Nucleus accumbens (tissue), 56 donors: ENCODE measurements at places on chromosomes 5 and 9.

- no peak for DNase-seq
Observed at GRCh38 chr5:61084658-61085057, 77.6 kb downstream of the SMIM15 start.

DNA sequence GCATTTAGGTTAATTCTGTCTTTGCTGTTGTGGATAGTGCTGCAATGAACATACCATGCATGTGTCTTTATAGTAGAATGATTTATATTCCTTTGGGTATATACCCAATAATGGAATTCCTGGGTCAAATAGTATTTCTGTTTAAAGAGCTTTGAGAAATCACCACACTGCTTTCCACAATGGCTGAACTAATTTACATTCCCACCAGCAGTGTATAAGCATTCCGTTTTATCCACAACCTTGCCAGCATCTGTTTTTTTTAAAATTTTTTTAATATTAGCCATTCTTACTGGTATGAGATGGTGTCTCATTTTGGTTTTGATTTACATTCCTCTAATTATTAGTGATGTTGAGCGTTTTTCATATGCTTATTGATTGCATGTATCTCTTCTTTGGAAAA, 15.5 kb upstream of the TARS1 start:
- no peak for DNase-seq

DNA sequence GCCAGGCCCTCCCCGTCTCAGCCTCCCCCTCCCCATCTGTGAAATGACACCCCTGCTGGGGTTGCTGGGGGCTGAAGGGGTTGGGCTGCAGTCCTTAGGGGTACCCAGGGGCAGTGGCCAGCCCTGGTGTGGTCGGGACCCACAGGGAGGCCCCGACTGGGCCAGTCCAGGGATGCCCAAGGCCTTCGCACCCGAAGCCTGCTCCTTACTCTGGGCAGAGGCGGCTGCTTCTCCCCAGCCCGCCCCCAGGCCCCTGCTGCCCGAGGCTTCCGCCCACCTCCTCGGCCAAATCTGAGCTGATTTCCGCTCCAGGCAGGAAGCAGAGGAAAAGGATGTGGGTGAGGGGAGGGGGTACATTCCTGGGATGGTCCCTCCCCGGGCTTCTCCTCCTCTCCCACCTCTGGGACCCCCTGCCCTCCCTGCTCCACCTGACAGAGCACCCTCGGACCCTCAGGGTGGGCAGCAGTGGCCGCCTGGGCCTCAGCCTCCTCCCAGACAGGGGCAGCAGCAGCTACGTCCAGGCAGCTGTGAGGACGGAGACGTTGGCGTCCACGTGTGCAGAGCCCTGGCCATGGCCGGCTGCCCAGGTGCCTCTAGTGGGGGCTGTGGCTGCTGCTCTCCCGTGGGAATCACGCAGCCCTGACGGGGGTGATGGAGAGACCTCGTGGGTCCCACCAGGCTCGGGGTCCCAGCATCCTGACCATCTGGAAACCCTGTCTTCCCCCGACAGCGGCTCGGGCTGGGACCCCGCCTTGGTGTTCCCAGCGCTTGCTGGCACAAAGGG, 4.2 kb upstream of the NRARP start:
- no peak for DNase-seq

DNA sequence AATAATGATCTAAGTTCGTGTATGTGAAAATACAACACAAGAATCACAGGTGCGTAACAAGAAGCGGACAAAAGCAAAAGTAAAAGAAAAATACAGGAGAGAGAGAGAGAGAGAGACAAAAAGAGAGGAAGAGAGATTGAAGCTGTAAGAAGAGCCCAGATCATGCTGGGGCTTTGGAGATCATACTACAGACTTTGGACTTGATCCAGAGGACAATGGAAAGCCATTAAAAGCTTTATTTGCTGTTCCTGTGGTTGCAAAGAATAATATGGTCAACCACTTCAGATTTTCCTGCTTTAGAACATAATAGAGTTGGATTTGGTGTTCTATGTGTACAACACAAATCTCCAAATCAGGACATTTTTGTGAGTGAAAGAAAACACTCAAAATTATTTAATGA, 561.4 kb downstream of the CAAP1 start:
- DNase-seq = no peak

- DNase-seq = no peak
Observed at GRCh38 chr9:127075624-127076372, 46.6 kb downstream of the ANGPTL2 start.

GRCh38 chr5:72760259-72760658, 56.2 kb upstream of the TNPO1 start:
- no peak for DNase-seq

DNA sequence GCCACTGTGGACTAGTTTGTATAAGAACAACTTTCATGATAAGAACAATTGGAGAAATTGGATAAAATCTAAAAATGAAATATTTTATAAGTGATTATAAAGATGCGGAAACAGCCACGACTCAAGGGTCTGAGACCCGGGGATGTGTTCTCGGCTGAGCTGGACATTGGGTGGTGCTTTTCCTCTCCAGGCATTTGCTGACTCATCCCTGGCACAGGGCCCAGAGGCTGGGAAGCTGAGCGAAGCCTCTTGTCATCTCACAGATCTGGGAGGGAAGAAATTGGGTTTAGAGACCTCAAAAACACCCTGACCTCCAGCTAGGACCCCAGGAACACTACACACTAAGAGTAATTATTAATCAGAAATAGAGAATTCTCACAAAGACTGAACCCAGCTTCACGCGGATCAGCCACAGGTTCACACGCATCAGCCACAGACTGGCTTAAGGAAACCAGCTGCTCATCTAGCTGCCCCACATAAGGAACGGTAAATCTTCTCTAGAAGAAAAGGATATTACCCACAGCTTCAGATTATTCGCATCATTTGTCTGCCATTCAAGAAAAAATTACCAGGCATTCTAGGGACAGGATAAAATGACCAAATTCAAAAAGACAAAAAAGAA, 2.8 kb upstream of the OR2V1 start:
- no peak for DNase-seq

- no peak for DNase-seq
Observed at GRCh38 chr9:98427491-98427890, 172.0 kb upstream of the TBC1D2 start.

- DNase-seq = no peak
Observed at GRCh38 chr5:59709846-59710245, 183.7 kb downstream of the PDE4D start.
